ENCODE measurements at places on chromosomes 5 and 9. TPM values are rescaled to one million over a fixed set of nuclear protein-coding genes. Genes with fewer than 3 reads are reported as not detected.
A peak's percentile ranks its signal among the peaks of the same experiment; 100 is the strongest.

GRCh38 chr5:107567901-107568671 is 102.7 kb downstream of the EFNA5 start:
- H3K4me1 ChIP-seq = peaks cover 53% of the 10 kb centered on the region
- H3K27ac ChIP-seq = no peak overlapping the region
- no peaks in the 10 kb centered on the region for H3K36me3 ChIP-seq

DNA sequence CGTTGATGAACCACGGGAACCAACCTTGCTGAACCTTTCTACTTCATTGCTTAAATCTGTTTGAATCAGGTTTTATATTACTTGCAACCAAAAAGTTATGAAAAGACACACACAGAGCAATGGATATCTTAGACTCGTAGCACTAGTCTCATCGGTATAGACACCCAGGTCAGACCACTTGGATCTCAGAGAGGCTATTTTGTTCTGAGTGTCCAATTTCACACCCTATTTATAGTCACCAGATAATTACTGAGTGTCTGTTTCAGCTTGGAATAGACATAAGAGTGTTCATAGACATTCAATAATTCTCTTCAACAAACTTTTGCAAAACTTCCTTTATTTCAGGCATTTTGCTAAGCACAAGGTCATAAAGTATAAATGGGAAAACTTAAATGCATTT is 145.4 kb upstream of the EGFLAM start:
- H3K27ac ChIP-seq = no peak overlapping the region
- DNase-seq = no peak
- no peaks in the 10 kb centered on the region for H3K4me1 ChIP-seq
- no peaks in the 10 kb centered on the region for H3K36me3 ChIP-seq
- H3K4me3 ChIP-seq = no peak overlapping the region

GRCh38 chr5:103834216-103834615 is 271.6 kb upstream of the NUDT12 start:
- no peak overlapping the region for H3K27ac ChIP-seq
- no peaks in the 10 kb centered on the region for H3K27me3 ChIP-seq
- H3K36me3 ChIP-seq = no peaks in the 10 kb centered on the region
- H3K4me1 ChIP-seq = no peaks in the 10 kb centered on the region

- H3K27me3 ChIP-seq = no peaks in the 10 kb centered on the region
- H3K4me1 ChIP-seq = no peaks in the 10 kb centered on the region
- no peak for DNase-seq
- H3K4me3 ChIP-seq = no peak overlapping the region
Observed at GRCh38 chr5:8730194-8730593, 815.7 kb downstream of the SEMA5A start.

- H3K27me3 ChIP-seq = no peaks in the 10 kb centered on the region
- DNase-seq = peak; percentile 18
- no peak overlapping the region for H3K27ac ChIP-seq
- no peak overlapping the region for H3K4me3 ChIP-seq
Observed at GRCh38 chr9:112404508-112404932, 24.6 kb downstream of the HSDL2 start.

DNA sequence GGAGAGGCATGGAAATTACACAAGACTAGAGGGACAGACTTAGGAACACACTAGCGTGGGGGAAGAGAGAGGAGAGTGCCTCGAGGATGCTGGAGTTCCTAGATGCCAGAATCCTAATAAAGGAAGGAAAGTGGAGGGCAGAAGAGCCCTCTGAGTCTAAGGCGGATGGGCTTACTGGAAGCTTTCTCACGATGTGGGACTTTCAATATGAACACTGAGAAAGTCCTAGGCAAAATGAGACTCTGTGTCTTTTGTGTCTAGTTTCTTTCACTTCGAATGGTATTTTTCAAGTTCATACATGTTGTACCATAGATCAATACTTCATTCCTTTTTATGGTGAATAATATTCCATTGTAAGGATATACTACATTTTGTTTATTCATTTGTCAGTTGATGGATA is 239.4 kb downstream of the NSG2 start:
- no peak for DNase-seq
- no peak overlapping the region for H3K4me3 ChIP-seq
- H3K4me1 ChIP-seq = no peaks in the 10 kb centered on the region

GRCh38 chr9:136995362-136995761 is 1.0 kb downstream of the CLIC3 start:
- H3K27me3 ChIP-seq = peaks cover 44% of the 10 kb centered on the region
- no peak for DNase-seq
- H3K36me3 ChIP-seq = peaks cover 15% of the 10 kb centered on the region

GRCh38 chr9:127366594-127366993 is 30.4 kb upstream of the SLC2A8 start:
- DNase-seq = no peak
- H3K27me3 ChIP-seq = no peaks in the 10 kb centered on the region
- H3K4me1 ChIP-seq = peaks cover 5% of the 10 kb centered on the region
- H3K4me3 ChIP-seq = no peak overlapping the region
- peaks cover 29% of the 10 kb centered on the region for H3K36me3 ChIP-seq
- H3K27ac ChIP-seq = no peak overlapping the region

DNA sequence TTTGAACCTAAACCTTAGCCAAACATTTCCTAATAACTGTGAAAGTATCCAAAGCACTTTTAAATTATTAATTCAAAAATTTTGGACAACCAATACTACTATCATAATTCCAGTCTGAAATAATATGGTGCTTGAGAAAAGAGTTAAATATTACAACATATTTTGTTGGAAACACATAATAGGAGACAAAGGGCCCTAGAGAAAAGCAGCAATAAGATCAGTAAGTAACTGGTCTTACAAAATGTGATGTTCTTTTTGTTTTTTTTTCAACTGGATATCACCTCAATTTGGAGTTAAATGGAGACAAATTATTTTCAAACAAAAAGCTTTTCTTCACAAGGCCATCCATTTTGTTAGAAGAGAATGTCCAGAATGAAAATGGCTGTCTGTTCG is 21.1 kb downstream of the SRFBP1 start:
- H3K4me1 ChIP-seq = peaks cover 5% of the 10 kb centered on the region
- no peak overlapping the region for H3K27ac ChIP-seq
- H3K4me3 ChIP-seq = no peak overlapping the region
- H3K36me3 ChIP-seq = no peaks in the 10 kb centered on the region
- DNase-seq = no peak

OR1J2 gene
- not detected for total RNA-seq

SLCO4C1 gene
- under 0.01 TPM for total RNA-seq

FANCG gene
- total RNA-seq = 8.8 TPM

IFNB1 gene
- not detected for total RNA-seq

ZNF454 gene
- total RNA-seq = 46.7 TPM

ARL14EPL gene
- not detected for total RNA-seq

All from stomach (tissue), 19 donors.